Gastroesophageal sphincter (tissue), 4 donors: ENCODE measurements at places on chromosomes 7 and 10. TPM values are rescaled to one million over a fixed set of nuclear protein-coding genes. Genes with fewer than 3 reads are reported as not detected.

GRCh38 chr10:33195608-33196376 lies 138.7 kb downstream of the NRP1 start:
- H3K36me3 ChIP-seq: peaks cover 4% of the 10 kb centered on the region
- H3K4me3 ChIP-seq: no peak overlapping the region
- no peak for ATAC-seq
- no peaks in the 10 kb centered on the region for H3K27me3 ChIP-seq

DNA sequence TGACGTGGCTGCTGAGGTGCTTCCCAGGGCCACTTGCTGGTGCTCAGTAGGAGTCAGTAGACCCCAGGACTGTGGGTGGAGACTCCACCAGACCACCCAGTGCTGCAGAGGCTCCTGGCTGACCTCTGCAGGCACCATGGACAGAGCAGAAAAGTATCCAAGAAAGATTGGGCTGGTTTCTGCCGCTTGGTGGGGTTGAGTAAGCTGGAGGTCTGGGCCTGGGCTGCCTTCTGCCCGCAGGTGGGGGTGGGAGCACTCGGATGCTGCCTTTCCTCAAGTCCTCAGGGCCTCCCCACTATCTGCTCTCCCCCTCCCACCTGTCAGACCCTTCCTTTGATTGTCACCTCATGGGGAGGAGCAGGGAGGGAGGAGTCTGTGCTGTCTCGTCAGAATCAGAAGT lies 91.6 kb downstream of the WDR37 start:
- no peaks in the 10 kb centered on the region for H3K36me3 ChIP-seq
- peaks cover 5% of the 10 kb centered on the region for H3K27me3 ChIP-seq
- H3K4me1 ChIP-seq: no peaks in the 10 kb centered on the region
- no peak for ATAC-seq
- no peak overlapping the region for H3K4me3 ChIP-seq
- H3K27ac ChIP-seq: no peak overlapping the region

DNA sequence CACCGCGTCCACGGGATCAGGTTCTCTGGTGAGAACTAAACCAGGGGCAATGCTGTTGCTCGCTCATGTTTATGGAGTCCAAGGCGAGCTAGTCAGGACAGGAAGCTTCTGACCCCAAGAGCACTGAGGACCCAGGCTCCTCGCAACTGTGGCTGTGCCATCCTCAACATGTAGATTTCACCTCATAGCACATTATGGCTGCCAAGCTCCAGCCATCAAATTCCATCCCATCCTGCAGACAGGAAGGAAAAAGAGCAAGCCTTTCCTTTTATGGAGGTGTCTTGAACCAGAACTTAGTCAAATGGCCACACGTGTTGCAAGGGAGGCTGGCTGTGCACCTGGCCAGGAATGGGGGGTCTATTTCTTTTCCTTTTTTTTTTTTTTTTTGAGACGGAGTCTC lies 16.1 kb upstream of the NKX6-2 start:
- H3K27me3 ChIP-seq: no peaks in the 10 kb centered on the region
- H3K4me1 ChIP-seq: no peaks in the 10 kb centered on the region
- no peak overlapping the region for H3K27ac ChIP-seq
- H3K36me3 ChIP-seq: no peaks in the 10 kb centered on the region

- no peak for ATAC-seq
- no peaks in the 10 kb centered on the region for H3K27me3 ChIP-seq
- peaks cover 44% of the 10 kb centered on the region for H3K36me3 ChIP-seq
- no peak overlapping the region for H3K4me3 ChIP-seq
These were observed 4.6 kb downstream of the DCLRE1C start for GRCh38 chr10:14949291-14949690.

GRCh38 chr10:86693721-86694369 lies 25.5 kb downstream of the LDB3 start:
- H3K36me3 ChIP-seq: no peaks in the 10 kb centered on the region
- no peaks in the 10 kb centered on the region for H3K27me3 ChIP-seq
- no peaks in the 10 kb centered on the region for H3K4me1 ChIP-seq
- H3K27ac ChIP-seq: peak overlapping the region; percentile 89

DNA sequence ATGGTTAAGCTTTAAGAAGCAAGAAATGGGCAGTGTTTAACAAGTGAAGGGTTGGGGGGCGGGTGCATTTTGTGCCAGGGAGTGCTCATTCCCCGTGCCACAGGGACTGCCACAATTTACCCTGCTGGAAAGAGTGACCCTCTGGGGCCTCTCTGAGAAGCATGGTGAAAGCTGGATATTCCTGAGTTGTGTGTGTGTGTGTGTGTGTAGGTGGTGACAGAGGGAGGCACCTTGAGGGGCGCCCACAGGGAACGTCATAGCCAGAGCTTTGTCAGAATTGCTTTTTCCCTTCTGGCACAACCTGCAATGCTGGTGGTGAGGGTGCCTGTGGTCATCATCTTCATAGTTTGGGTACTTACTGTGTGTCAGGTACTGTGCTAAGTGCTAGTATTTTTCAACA lies 2.5 kb upstream of the WDR86 start:
- H3K4me3 ChIP-seq: no peak overlapping the region
- H3K36me3 ChIP-seq: no peaks in the 10 kb centered on the region
- no peak overlapping the region for H3K27ac ChIP-seq
- no peak for ATAC-seq
- no peaks in the 10 kb centered on the region for H3K4me1 ChIP-seq

DNA sequence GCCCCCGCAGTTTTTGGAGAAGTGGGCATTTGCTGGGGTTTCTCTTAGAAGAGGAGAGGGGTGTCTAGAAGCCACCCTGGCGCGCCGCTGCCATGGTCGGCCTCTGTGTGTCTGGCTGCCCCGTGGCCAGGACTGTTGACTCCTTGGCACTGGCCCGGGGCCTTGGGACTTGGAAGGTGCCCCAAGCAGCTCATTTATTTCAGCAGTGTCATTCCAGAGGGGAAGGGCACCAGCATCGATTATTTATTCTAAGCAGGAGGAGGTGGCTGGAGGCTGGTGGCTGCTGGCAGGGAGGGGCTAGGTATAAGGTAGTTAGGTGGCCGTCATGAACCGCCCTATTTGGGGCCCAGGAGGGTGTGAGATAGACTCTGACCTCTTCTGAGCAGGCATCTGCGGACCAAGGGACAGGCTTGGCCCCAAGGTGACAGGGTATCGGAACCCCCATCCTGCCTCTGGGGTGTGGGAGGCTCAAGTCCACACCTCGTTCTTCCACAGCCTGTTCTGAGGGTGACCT lies 1.6 kb downstream of the GTF2IRD1 start:
- H3K27ac ChIP-seq: peak overlapping the region; percentile 94
- peaks cover 61% of the 10 kb centered on the region for H3K4me1 ChIP-seq
- no peaks in the 10 kb centered on the region for H3K36me3 ChIP-seq
- H3K27me3 ChIP-seq: no peaks in the 10 kb centered on the region

- H3K36me3 ChIP-seq: no peaks in the 10 kb centered on the region
- ATAC-seq: no peak
- H3K27me3 ChIP-seq: no peaks in the 10 kb centered on the region
- H3K27ac ChIP-seq: no peak overlapping the region
These were observed 15.1 kb downstream of the ADD3 start for GRCh38 chr10:110022716-110023504.

- no peak for ATAC-seq
- H3K27ac ChIP-seq: no peak overlapping the region
- H3K27me3 ChIP-seq: no peaks in the 10 kb centered on the region
- H3K4me3 ChIP-seq: no peak overlapping the region
- no peaks in the 10 kb centered on the region for H3K36me3 ChIP-seq
- no peaks in the 10 kb centered on the region for H3K4me1 ChIP-seq
These were observed 45.9 kb upstream of the RELN start for GRCh38 chr7:104035351-104035750.

DNA sequence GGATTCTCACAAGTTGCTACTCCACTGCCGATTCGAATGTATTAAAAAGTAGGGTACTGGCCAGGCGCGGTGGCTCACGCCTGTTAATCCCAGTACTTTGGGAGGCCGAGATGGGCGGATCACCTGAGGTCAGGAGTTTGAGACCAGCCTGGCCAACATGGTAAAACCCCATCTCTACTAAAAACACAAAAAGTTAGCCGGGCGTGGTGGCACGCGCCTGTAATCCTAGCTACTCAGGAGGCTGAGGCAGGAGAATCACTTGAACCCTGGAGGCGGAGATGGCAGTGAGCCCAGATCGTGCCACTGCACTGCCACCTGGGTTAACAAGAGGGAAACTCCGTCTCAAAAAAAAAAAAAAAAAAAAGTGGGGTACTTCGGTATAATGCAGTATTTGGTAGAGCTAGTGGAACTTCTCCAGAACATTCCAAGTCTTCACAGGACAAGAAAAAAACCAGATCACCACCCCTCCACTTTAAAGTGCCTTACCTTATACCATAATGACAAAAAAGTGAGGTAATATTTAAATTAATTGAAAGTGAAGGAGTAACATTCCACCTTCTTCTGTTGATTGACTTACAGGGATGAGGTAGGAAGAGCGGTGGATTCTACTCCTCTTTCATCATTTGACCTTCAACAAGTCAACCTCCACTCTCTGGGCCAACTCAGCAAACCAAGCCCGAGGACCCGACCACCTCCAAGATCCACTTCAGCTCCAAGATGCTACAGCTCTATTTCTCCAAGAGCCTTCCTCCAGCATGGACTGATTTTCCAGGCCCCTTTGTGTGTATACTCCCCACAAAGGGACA lies 2.0 kb downstream of the BAZ1B start:
- no peaks in the 10 kb centered on the region for H3K27me3 ChIP-seq
- peak overlapping the region; percentile 97 for H3K27ac ChIP-seq
- ATAC-seq: no peak
- peaks cover 30% of the 10 kb centered on the region for H3K4me1 ChIP-seq
- H3K4me3 ChIP-seq: peak overlapping the region; percentile 98

DNA sequence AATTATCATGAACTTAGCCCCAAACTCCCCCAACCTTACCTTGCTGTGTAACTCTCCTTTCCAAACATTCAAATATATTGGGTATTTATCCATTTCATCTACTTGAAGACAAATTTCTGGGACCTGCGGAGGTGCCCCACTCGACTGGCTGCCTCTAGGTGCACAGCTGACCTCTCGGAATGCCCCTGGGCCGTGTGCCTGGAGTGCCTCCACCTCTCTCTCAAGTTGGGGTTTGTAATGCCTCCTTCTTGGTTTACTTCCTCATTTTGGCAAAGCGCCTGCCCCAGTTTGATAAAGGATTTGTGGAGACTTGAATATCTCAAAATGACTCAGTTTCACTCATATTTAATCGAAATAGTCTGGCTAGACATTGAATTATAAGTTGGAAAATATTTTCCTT lies 16.6 kb downstream of the ZNF777 start:
- no peak overlapping the region for H3K27ac ChIP-seq
- H3K4me1 ChIP-seq: no peaks in the 10 kb centered on the region
- no peaks in the 10 kb centered on the region for H3K27me3 ChIP-seq
- no peak overlapping the region for H3K4me3 ChIP-seq

DNA sequence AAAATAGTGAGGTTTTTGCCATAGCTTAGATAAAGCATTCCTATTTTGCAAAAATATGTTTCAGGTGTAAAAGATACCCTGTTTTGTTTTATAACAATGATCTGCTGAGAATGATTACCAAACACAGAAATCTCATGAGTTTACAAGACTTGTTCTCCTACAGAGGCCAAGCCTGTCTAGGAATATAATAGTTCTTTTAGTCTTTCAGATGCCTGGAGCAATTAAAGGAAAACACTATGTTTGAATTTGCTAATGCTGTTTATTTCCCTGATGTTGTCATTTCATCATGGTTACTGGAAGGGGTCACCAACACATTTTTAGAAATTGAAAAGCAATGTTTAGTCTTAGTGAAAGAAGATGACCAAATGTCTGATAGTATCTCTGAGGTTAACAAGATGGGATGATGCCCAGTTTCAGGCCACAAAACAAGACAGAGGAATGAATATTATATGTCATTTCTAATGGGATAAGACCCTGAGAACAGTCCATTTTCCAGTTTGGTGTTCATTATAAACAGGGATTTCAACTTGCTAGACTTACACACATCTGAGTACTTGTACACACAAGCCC lies 559.9 kb downstream of the INHBA start:
- H3K27me3 ChIP-seq: no peaks in the 10 kb centered on the region
- no peak overlapping the region for H3K27ac ChIP-seq
- ATAC-seq: no peak
- H3K4me1 ChIP-seq: no peaks in the 10 kb centered on the region

DNA sequence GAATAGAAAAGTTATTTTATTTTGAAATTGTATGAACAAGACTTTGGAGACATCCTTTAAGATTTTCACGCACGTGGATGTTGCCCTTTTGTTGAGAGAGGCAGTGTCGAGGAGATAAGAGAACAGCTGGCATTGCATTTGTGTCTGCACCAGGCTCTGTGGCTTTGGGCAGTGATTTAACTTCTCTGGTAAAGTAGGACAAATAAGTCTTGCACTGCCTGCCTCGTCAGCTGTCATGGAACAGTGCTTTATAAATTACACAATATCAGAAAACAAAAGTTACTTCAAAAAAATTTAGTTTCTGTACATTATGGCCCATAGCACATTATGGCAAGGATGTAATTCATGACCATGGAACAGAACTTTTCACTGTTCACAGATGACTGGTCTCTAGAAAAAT lies 20.1 kb downstream of the SNX10 start:
- H3K4me1 ChIP-seq: no peaks in the 10 kb centered on the region
- H3K27ac ChIP-seq: no peak overlapping the region
- no peak for ATAC-seq
- no peaks in the 10 kb centered on the region for H3K36me3 ChIP-seq

Gene SMNDC1
- total RNA-seq: 20.4 TPM

Gene MYL10
- total RNA-seq: not detected

Gene CYP2C19
- not detected for total RNA-seq

Gene LRRTM3
- total RNA-seq: 0.35 TPM

Gene NUPR2
- total RNA-seq: not detected

Gene ANKRD22
- total RNA-seq: 0.96 TPM

Gene SPDYE11
- not detected for total RNA-seq

Gene MKX
- 2.3 TPM for total RNA-seq

Gene ELFN1
- 0.62 TPM for total RNA-seq

Gene NME8
- total RNA-seq: 2.8 TPM

Gene ADRA2A
- total RNA-seq: 0.62 TPM

Gene ECHDC3
- 19.3 TPM for total RNA-seq

Gene PLEKHS1
- total RNA-seq: not detected
